ENCODE measurements at places on chromosomes 5 and 9.
A peak's percentile ranks its signal among the peaks of the same experiment; 100 is the strongest.

- no peak for DNase-seq
Observed at GRCh38 chr9:94685359-94685758, 41.1 kb upstream of the AOPEP start.

GRCh38 chr5:15621094-15621493, 121.1 kb downstream of the FBXL7 start:
- DNase-seq = no peak

GRCh38 chr5:167261309-167262100, 1029.9 kb upstream of the WWC1 start:
- no peak for DNase-seq

GRCh38 chr9:4596165-4596922, 65.8 kb upstream of the PLPP6 start:
- peak; percentile 36 for DNase-seq

DNA sequence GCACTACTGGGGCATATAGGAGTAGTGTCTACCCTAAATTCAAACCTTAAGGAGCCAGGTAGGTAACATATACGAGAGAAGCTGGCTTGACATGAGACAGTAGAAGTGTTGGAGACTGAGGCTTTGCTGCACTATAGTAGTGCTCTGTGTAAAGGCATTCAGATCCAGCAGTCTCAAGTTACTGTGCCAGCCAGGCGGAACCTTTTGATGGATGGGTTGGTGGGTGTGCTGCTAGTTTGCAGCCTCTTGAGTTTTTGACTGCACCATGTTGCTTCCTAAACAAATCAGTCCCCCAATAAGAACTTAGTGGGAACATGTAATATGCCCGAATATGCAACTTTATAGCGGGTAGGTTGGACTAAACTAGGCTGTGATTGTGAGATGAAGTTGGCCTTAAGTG, 1.5 kb downstream of the CLTA start:
- no peak for DNase-seq

DNA sequence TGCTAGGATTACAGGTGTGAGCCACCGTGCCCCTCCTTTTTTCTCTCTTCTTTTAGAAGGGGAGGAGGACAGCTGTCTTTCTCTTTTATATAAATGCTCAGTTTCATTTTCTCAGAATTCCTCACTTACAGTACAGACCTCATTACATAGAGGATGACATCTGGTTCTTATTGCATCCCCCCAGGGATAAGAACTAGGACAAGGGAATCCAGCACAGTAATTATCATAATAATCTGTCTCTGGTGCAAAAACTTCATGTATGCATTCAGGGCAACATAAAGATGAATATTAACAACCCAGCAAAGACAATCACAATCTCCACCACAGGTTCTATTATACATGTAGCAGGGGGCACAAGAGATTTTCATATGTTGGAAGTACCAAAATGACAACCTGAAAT, 5.1 kb downstream of the SPZ1 start:
- no peak for DNase-seq

- no peak for DNase-seq
Observed at GRCh38 chr9:105338308-105338707, 93.9 kb downstream of the SLC44A1 start.

DNA sequence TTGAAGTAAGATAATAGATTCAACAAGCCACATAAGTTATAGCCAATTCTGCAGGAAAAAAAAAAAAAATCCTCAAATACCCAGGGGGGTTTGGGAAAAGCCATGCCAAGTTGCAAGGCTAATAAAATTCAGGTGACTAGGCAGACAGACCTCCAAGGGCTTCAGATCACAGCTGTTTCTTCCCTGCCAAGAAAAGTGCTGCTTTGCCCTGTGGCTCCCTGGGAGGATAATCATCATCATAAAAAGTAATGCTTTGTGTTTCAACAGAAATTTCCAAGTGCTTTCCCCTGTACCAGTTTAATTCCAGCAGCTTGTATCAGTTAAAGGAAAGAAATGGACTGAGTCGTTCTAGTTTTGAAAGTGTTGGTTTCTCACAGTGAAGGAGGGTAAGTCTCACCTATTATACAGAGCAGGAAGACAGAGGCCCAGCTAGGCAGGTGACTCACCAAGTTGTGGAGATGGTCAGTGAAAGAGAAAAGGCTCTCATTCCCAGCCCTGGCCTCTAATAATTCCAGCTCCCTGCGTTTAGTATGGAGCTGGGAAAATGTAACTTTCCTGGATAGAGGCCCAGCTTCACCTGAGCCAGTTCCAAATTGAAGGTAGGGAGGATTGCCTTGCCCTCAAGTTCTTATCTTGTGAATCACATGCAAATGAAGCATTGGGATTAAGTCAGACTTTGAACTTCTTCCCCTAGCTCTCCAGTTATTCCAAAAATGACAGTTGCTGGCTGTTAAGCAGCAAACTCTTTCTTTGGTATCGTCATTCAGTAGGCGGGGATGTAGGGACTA, 263.4 kb downstream of the GRIA1 start:
- DNase-seq = no peak

- DNase-seq = no peak
Observed at GRCh38 chr5:175285261-175285660, 158.7 kb downstream of the DRD1 start.

DNA sequence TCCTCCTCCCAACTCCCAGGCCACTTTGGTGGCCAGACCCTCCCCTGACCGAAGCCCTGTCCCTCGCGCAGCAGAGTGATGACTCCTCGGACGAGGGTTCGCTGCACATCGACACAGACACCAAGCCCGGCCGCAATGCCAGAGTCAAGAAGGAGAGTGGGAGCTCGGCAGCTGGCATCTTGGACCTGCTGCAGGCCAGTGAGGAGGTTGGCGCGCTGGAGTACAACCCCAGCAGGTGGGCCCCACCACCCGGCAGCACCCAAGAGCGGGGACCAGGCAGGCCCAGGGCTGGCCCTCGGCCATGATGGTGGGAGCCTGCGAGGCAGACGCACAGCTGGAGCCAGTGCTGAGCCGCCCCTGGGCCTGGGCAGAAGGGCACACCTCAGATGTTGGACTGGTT, 90.6 kb downstream of the PHF2 start:
- no peak for DNase-seq

DNA sequence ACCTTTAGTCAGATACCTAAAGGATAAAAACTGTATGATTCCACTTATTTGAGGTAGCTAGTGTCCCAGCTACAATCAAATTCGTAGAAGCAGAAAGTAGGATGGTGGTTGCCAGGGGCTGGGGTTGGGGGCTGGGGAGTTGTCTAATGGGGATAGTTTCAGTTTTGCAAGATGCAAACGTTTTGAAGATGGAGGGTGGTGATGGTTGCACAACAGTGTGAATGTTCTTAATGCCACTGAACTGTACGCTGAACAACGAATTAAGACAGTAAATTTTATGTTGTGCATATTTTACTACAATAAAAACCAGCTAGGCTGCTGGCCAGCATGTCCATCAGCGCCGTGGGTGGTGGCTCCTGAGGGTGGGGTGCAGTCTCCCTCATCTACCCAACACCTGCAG, 137.8 kb downstream of the GADD45G start:
- peak; percentile 37 for DNase-seq

- DNase-seq = no peak
Observed at GRCh38 chr5:37696190-37697021, 143.4 kb downstream of the GDNF start.

GRCh38 chr5:90894866-90895420, 336.3 kb downstream of the ADGRV1 start:
- DNase-seq = no peak

- no peak for DNase-seq
Observed at GRCh38 chr5:134708301-134708700, 30.0 kb upstream of the CAMLG start.

GRCh38 chr9:120397453-120397852, 182.5 kb downstream of the CDK5RAP2 start:
- no peak for DNase-seq

DNA sequence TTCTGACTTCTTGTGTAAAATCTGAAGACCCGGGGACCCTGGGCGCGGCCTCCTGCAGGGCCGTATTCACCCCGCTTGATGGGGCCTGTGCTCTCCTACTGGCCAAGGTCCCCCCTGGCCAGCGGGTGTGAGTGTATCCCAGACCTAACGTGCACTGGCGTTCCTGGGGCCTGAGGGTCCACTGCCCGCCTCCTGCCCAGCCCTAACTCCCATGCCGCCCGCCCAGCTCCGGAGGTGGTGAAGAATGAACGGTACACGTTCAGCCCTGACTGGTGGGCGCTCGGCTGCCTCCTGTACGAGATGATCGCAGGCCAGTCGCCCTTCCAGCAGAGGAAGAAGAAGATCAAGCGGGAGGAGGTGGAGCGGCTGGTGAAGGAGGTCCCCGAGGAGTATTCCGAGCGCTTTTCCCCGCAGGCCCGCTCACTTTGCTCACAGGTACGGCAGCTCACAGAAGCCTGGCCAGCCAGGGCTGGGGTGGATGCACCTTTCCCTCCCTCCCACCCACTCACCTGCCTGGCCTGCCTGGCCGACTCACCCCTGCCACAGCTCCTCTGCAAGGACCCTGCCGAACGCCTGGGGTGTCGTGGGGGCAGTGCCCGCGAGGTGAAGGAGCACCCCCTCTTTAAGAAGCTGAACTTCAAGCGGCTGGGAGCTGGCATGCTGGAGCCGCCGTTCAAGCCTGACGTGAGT, 9.5 kb downstream of the GRK6 start:
- DNase-seq = no peak

DNA sequence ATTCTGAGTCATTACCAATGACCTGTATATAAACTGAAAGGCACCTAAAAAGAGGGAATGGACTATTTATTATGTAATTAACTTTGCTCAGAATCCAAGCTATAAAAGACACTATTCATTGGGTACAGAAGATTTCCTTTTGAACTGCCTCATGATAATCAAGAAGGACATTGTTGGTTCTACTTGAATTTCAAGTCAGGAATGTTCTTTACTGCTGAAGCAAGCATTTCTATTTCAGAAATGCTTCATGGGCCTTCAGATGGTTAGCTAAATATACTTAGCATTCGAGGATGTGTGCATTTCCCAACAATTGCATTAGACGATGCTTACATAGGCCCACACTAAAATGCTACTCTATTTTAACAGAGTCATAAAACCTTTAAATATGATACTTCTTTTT, 658.2 kb upstream of the DMAC1 start:
- DNase-seq = no peak

DNA sequence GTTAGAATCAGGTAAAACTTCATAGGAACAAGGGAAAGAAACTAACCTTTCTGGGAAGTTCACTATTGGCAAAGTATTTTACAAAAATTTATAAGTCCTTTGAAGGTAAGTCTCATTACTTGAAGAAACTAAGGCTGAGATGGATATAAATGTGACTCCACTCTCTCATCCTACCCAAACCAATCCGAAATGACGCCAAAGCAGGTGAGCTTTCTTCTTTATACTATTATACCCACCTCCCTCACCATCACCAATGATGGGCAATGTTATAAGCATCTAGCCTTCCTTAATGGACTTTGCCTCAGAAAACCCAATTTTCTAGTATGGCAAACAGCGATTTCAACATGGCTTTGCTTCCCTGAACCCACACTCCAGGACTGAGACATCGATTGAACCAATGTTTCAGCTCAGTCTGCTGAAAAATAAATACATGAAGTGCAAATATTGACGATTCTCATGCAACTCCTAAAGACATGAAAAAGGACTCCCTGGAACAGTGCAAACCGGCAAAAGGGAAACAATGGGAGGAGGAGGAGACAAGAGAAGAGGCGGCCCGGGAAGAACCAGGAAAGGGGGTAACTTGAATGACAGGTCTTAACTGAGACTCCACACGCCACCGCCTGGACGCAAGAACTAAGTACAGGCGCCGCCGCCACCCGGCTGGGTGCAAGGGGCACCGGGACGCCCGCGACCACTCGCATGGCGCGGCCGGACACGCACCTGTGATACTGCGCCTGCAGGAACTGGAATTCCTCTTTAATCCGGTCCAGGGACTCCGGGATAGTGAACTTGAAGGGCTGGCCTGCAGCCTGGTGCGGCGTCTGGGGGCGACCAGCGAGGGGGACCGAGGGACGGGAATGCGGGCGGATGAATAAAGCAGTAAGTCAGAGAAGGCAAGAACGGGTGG, 2.5 kb downstream of the TLE1 start:
- DNase-seq = peak; percentile 33

DNA sequence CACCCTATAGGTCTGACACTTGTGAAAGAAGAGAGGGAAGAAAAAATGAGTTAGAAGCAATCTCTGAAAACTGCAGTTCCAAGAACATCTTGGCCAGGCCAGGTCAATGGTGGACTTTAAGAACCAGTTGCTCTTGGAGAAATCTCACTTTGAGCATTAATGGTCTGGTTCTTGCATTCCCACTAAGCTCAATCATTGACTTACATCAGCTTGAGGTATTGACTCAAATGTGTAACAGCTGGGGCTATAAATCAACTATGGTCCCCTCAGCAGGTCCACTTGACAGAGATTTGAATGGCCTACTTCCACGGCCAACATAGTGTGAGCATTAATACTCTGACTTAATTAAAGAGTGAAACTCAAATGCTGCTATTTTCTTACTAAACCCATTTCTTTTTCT, 357.8 kb upstream of the RGMB start:
- DNase-seq = no peak

- no peak for DNase-seq
Observed at GRCh38 chr9:27847818-27848217, 274.5 kb upstream of the C9orf72 start.

- no peak for DNase-seq
Observed at GRCh38 chr5:96492459-96493047, 59.5 kb upstream of the PCSK1 start.

DNA sequence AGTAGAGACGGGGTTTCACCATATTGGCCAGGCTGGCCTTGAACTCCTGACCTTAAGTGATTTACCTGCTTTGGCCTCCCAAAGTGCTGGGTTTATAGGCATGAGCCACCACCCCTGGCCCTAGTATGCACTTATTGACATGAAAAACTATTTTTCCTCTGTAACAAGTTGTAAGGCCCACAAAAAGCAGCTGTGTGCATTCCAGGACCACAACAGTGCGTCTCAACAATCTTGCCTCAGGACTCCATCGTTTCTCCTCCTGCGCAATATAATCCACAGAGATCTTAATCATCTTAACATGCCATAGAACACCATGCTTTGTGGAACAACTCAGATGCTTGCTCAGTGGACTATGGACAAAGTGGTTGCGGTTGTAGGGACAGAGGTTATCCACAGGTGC, 10.2 kb downstream of the OR2V1 start:
- no peak for DNase-seq

DNA sequence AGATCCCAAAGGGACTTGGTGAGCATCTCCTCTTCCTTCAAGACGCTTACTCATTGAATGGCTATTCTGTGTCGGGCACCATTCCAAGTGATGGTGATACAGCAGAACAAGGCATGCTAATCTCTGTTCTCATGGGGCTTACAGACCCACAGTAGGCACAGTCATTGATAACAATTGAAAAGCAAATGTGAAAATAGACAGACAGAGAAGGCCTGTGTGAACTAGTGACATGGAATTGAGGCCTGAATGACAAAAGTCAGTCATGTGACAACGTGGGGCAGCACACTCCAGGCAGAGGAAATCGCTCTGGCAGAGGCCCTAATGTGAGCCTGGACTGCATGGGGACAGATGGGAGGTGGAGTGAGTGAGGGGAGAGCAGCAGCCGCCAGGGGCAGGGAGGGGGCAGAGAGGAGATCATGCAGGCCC, 70.7 kb upstream of the CPLX2 start:
- no peak for DNase-seq

GRCh38 chr5:10601246-10602030, 37.6 kb downstream of the ANKRD33B start:
- DNase-seq = no peak
